Fibroblast of villous mesenchyme (primary cell): ENCODE measurements at places on chromosomes 6 and 20. TPM values are rescaled to one million over a fixed set of nuclear protein-coding genes. Genes with fewer than 3 reads are reported as not detected.

GRCh38 chr6:131754088-131754487, 43.3 kb upstream of the CTAGE9 start:
- peak; percentile 31 for DNase-seq

Gene STK4
- 28.0 and 35.8 TPM in 2 replicates for total RNA-seq

DNA sequence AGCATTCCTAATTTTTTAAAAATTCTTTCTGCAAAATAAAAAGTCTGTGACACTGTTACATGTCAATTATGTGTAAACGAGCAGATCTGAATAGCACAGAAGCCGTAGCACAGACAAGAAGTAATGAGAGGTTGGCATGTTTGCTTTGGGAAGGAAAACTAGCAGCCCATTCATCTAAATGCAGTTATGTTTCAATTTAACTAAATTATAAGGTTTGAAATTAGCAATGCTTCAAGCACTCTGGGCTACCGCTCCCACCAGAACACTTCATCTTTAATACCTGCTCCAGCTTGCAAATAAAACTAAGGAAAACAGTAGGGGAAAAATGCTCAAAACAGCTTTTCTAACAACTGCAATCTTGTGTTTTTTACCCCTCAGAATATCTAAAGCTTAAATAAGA, 73.9 kb downstream of the PTPRK start:
- DNase-seq = no peak

DNA sequence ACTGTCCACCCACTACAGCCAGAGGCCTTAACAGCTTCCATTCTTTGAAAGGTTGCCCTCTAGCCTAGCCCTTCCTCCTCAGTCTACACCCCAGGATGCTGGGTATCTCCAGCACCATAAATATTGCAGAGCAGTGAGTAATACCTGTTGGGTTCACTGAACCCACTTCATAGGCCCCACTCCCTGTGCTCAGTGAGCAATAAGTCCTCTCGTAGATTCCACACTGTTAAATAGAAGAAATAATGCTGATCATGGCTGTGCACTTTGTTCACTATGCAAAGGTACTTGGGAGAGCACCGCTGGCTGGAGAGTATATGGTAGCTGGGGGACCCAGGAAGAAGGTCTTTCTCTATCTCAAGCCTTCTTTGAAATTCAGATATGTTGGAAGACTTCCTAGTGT, 87.3 kb downstream of the RSPH3 start:
- DNase-seq = no peak

DNA sequence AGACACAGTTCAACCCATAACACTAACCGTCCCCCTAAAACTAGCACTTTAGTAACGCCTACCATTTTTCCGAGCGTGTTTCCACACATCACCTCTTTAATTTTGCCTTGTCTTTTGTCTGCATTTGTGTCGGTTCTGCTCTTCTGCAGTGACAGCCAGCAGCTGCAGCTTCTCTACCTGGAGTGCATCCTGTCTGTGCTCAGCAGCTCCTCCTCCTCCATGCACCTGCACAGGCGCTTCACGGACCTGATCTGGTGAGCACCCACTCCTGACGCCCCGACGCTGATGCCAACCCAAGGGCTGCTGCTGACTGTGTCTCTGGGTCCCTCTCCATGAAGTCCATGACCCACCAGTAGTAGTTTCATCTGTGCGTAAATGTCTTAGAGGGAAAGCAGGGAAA, 35.4 kb upstream of the PBOV1 start:
- no peak for DNase-seq

DNA sequence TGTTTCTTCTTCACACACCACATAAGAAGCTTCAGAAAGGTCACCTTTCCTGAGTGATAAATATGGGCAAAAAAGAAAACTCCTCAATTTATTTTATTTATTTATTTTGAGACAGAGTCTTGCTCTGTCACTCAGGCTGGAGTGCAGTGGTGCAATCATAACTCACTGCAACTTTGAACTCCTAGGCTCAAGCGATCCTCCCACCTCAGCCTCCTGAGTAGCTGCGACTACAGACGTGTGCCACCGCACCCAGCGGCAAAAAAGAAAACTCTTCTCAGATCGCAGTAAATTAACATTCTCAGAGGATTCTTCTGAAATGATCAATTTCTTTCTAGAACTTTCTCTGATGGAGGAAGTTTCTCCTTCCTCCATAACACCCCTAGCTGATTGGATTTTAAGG, 111.2 kb downstream of the TRERF1 start:
- DNase-seq = no peak

Gene C20orf204
- 0.43 and 0.97 TPM in 2 replicates for total RNA-seq

Gene CYP21A2
- total RNA-seq = under 0.01 TPM in 2 replicates

GRCh38 chr20:20398123-20398522, 30.2 kb downstream of the INSM1 start:
- DNase-seq = no peak

DNA sequence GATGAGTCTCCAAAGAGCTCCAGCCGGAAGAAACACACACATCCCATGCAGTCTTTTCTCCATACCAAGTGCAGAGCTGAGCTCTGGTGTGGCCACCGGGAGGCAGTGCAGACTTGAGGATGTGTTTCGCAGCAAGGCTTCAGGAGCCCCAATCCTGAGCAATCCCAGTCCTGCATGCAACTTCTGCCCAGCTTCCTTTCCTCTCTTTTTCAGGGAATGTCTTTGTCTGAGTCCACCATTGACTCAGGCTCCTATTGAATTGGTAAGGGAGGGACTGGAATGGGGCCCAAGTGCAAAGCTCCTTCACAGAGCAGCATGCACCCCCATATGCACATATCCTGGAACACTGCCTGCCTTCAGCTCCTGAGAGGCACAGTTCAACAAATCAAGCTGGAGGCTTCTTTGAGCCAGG, 50.5 kb upstream of the ASIP start:
- peak; percentile 87 for DNase-seq

DNA sequence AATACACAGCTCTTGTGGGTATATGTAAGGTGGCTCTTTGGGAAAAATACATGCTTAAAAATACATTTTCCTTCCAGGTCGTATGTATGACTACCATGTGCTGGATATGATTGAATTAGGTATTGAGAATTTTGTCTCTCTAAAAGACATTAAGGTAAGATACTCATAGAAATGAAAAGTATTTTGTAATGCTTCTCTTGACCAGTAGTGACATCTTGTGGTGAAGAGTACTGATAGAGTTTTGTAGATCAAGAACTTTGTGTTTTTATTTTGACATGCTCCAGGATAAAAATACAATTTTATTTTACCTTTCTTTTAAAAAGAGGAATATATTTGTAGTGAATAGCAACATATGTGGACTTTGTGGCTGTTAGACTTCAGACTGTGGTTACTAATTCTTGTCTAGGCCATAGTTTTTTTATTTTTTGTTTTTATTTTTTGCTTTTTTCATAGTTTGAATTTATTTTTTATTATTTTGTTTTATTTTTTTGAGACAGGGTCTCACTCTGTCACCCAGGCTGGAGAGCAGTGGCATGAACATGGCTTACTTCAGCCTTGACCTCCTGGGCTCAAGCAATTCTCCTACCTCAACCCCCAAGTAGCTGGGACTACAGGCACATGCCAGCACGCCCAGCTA, 17.9 kb downstream of the RPF2 start:
- peak; percentile 55 for DNase-seq

GRCh38 chr20:63822276-63822696, 8.8 kb downstream of the ZBTB46 start:
- DNase-seq = no peak

DNA sequence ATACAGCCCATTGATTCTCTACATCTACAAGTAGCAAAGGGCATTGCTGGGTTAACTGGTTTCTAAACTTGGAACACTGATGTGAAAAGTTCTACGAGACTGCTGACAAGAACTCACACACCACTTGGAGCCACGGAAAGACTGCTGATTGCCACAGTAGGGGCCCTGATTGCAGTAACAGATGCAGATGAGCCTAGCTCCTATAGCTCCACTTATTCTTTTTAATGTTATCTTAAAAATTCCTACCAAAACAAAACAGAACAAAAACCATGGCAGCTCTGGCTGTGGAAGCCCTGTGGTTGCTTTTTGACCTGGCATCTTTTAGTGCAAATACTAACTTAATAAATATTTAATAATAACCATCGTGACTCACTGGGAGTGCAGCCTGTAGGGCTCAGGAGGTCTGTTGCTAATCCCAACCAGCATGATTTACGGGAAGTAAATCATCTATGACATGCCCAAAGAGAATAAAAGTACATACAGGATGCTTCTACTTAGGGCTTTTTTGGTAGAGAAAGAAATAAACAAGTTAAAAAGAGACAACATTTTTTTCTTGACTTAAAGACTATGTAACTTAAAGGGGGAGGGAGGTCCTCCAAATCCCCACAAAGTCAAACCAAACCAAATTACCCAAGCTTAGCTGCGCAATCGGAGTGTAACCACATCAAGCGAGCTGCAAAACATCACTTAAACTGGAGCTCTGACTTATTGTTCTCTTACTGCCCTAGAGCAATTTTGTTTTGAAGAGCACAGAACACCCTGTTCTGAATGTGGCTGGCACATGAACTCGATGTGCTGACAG, 87.2 kb downstream of the FKBP5 start:
- peak; percentile 98 for DNase-seq

DNA sequence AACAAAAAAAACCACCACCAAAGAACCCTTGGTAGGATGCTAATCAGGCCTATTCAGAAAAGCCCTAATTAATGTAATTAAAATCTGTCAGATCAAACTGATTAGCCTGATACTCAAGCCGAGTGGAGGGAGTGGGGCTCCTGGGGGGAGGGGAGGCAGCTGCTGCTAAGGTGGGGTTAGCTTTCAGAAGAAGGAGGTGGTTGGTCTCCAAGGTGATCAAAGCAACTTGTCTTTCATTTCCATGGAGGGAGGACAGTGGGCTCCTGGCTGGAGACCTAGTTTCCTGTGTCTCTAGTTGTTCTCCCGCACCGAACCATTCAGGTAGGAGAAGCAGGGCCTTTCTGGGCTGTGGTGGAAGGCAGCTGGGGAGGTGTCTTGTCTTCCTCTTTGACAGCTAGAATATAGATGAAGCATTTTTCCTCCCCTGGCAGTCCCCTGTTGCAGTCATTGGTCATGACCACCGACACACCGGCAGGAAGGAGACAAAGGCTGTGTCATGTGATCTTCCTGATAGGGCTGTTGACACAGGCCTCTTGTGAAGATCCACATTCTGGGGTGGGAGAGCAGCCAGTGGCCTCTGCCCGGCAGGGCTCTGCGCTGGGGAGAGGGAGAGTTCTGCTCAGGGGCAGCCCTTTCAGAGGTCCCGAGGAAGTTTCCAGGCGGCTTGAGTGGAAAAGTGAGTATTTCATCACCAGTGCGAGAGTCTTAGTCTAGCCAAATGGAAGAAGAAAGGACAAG, 39.9 kb upstream of the PRDM1 start:
- DNase-seq = no peak

- DNase-seq = peak; percentile 55
Measured at GRCh38 chr20:12414446-12415274, 497.0 kb downstream of the BTBD3 start.

Gene CCDC170
- 1.6 and 3.9 TPM in 2 replicates for total RNA-seq

DNA sequence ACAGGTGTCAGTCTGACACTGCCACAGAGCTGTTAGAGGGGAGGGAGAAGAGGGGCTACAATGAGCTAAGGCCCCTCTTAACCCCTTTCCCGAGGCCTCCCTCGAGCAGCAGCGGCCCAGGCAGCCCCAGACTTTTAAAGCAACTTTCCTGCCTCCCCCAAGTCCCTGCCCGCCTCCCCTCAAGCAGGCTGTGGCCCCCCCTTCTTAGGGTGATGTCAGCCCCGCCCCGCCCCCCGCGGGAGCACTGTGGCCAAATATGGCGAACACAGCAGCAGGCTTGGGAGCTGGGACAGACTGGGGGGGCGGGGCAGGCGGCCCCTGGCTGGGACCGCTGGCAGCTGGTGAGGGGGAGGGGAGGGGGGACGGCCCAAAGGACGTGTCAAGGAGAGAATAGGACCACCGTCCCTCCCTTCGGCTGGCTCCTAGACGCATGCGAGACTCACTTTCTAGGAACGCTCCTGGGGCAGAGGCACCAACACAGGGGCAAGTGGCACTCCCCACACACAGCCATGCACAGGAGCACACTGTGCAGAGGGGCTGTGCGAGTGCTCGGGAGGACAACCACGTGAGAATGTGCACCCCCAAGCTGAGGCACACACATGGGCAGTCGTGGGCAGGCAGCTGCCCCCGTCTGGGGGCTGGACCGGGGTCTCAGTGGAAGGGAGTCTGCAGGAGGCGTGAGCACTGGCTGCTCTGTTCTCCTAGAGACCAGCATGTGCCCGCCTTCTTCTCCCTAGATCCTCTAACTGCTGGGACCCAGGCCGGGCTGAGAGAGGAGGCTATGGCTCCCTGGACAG, 6.7 kb downstream of the TEAD3 start:
- DNase-seq = peak; percentile 77

GRCh38 chr6:150207931-150208570, 65.2 kb downstream of the PPP1R14C start:
- DNase-seq = no peak

Gene IYD
- not detected in 2 replicates for total RNA-seq

GRCh38 chr20:62676976-62677375, 31.7 kb upstream of the NTSR1 start:
- no peak for DNase-seq

- DNase-seq = no peak
Measured at GRCh38 chr6:16477367-16478149, 239.2 kb downstream of the GMPR start.

DNA sequence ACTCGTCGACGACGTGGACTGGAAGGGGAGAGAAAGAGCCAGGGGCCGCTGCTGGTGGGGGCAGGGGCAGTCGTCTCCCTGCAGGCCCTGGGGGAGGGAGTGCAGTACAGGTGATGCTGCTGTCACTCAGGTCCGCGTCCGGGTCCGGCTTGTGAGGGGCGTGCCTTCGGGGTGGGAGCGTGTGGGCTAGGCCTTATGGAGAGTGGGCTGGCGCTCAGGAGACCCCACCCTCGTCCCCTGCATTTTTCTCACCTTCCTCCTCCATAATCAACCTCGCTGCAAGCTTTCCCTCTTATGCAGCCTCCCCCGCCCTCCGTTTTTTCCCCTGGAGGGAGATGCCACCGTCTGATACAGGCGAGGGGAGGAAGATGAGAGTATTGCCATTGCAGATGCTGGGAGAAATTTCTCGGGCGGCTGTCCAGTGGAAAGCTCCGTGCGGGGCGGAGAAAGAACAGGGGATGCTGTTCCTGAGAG, 632 bp downstream of the PCMT1 start:
- peak; percentile 71 for DNase-seq
